Dermis blood vessel endothelial cell (primary cell): ENCODE measurements at places on chromosomes 3 and 15.

DNA sequence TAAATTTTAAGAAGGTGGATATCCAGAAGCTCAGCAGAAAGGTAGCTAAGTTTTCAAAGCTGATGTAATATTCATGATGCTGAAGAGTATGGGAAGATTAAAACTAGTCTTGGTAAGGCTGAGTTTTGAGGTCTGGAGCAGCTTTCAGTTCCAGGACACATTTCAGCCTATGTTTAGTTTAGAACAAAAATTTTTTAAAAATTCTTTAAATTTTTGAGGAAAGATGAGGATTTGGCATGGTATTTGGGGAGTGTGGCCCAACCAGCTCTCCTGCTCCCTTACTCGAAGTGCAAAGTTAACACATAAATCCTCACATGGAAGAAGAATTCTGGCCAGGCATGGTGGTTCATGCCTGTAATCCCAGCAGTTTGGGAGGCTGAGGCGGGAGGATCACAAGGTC is 1039.1 kb downstream of the NAALADL2 start:
- DNase-seq, result no peak

- DNase-seq, result no peak
Observed at GRCh38 chr3:115710799-115711198, 87.5 kb downstream of the GAP43 start.

GRCh38 chr15:58110999-58111717 is 27.0 kb upstream of the AQP9 start:
- DNase-seq, result peak; percentile 12

DNA sequence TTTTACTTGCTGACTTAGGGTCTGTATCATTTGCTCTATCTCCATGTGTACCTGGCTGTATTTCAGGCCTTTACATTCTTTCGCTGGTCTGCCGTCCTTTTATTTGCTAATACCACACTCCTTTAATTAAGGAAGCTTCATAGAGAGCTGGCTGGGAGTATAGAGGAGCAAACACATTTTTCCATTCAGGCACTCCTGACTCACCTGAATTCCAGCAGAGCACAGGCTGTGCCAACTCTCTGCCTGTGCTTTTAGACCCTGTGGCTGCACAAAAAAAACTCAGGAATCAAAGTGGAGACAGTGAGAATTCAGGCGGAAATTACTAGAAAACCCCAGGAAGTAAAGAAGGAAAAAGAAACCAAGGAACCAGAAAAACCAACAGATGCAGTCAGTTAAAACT is 29.0 kb upstream of the ATP10A start:
- DNase-seq, result no peak

GRCh38 chr15:29740692-29741311 is 81.5 kb downstream of the TJP1 start:
- DNase-seq, result peak; percentile 17

- no peak for DNase-seq
Observed at GRCh38 chr3:48287034-48287433, 46.1 kb downstream of the ZNF589 start.

- no peak for DNase-seq
Observed at GRCh38 chr3:65905771-65906170, 132.9 kb downstream of the MAGI1 start.

DNA sequence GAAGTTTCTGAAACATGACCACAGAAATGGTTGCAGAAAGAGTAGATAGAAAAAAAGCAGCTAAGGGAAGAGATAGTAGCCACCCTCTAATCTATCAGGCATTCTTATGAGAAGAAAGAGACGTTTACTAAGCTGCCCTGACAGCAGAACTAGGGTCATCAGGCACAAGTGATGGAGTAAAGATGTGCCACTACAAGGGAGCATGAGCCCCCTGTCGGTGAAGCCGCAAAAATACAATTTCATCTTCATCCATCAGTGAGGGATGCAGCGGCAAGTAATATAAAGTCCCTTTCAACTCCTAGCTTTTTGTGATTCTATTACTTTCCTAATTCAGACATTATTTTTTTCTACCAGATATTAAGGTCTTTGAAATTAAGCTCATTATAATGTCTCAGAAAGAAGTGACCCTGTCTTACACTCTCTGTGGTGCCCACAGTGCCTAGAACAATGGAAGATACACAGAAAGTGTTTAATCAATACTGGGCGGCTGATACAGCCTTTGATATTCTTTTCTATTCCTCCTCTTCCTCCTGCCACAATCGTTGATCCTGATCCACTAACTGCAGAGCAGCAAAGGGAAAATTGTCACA is 651.6 kb downstream of the NTRK3 start:
- no peak for DNase-seq

- DNase-seq, result no peak
Observed at GRCh38 chr3:79063624-79064023, 704.2 kb downstream of the ROBO1 start.

- no peak for DNase-seq
Observed at GRCh38 chr15:88699861-88700260, 61.0 kb downstream of the ISG20 start.

- DNase-seq, result peak; percentile 5
Observed at GRCh38 chr3:114809668-114810413, 337.2 kb downstream of the ZBTB20 start.

GRCh38 chr15:96720656-96721055 is 390.2 kb downstream of the NR2F2 start:
- DNase-seq, result no peak

DNA sequence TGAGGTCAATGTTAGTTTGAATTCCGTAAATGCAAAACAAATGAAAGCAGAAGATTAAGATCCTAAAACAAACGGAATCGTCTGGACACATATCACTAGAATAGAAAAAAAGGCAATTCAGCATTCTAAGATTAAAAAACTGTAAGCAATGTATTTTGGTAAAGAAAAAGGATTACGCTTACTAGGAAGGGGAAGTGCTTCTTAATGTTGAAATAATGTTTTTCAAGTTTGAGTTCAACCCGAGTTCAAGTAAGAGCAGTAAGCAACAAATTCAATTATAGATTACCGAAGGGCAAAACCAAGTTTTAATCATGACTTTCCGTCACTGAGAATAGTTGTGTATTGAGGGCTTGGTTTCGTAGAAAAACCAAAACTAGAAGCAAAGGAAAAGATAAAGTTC is 637 bp downstream of the CIP2A start:
- no peak for DNase-seq

DNA sequence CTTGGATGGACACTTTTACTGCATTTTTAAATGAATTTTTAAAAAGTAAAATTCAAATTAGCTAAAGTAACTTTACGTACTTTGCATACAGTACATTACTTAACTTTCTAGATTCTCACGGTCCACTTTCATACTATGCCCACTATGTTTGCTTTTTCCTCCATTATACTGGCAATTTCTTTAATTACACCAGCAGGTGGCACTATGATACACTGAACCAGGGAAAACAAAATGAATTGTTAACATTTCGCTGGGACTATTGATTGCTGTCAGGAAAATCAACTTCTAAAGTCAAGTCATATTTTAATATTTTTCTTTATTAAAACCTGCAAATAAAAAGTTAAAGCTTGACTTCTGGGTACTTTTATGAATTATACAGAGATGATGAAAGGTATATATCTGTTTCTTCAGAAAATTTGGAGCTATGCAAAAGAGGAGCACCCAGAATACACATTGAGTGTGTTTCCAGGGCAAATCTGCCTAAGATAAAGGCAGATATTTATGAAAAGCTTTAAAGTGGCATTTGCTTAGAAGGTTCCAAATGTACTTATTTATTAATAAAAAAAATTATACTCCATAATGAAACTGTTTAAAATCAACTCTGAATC is 21.8 kb upstream of the POU1F1 start:
- DNase-seq, result peak; percentile 60

- DNase-seq, result peak; percentile 63
Observed at GRCh38 chr15:96230526-96231181, 99.8 kb upstream of the NR2F2 start.
